Mucosa of gallbladder (tissue), 1 donor: ENCODE measurements at places on chromosomes 4 and X. TPM values are rescaled to one million over a fixed set of nuclear protein-coding genes. Genes with fewer than 3 reads are reported as not detected.

DNA sequence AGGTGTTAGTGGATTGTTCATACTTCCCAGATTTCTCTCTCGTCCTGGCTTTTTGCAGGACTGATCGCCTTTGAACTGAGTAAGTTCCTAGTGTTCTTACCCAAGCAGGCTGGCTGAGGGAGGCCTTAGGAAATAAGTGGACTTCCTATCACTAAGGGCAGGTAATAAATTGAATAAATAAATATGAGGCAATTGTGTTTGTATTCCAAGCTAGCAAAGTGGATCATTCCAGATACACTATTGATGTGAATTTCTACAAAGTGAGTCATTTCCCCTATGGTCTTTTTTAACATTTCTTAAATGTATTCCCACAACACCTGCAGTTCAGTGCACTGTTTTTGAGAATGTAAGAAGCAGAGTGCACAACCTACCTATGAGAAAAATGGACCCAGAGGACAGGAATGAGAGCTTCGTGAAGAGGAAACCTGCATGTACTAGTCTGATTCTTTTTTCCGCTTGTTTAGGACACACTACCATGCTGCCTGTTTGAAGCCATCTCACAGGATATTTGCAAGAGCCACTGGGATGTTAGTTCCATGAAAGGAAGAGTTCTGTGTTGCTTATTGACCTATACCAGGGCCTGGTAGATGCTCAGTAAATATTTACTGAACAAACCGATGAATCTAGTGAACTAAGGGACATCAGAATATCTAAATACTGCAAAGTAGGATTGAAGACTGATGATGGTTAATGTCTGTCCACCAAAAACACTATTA lies 29.0 kb upstream of the SMAD1 start:
- DNase-seq = no peak

CT83 gene
- total RNA-seq = not detected

BEND4 gene
- 0.20 TPM for total RNA-seq

FAM53A gene
- 1.6 TPM for total RNA-seq

- no peak for DNase-seq
Measured at GRCh38 chr4:174314274-174314673, 30.6 kb downstream of the CEP44 start.

GAGE12H gene
- not detected for total RNA-seq

ARHGAP6 gene
- total RNA-seq = 12.0 TPM

DKK2 gene
- 1.2 TPM for total RNA-seq

DNA sequence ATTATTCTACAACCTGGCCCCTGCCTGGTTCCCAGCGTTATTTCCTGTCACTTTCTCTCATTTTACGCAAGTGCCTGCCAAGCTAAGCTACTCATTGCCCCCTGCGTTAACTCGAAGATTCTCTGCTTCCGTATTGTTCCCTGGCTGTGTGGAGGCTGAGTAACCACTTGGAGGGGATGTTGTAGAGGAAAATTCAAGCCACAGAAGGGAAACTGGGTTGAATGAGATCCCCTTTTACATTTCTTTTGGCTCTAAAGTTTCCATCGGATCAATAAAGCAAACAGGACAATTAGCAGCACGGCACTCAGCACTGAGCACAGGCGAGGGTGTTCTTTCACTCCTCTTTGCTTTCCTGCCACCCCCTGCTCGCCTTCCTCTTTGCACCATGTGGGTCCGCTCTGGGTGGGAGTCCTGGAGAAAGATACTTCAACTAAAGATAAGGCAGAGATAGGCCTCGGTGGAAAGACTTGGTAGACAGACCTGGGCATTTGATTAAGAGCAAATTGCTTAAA lies 4.2 kb upstream of the TMSB4X start:
- no peak for DNase-seq

DNA sequence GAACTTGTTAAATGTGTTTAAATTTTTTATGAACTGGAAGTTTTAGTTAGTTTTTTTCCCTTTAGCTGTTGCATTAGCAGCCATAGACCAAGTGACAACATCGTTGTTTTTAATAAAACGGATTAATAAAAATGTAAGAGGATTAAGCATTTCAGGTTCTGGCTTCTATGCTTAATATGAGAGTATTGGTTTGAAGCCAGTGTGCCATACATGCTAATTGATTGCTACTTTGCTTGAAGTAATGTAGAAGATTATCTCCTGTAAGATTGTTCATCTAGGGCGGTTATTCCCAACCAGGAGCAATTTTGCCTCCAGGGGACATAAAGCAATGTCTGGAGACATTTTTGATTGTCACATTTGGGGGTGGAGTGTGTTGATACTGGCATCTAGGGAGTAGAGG lies 54.3 kb downstream of the TLL1 start:
- no peak for DNase-seq

HNRNPH2 gene
- 62.1 TPM for total RNA-seq

DNA sequence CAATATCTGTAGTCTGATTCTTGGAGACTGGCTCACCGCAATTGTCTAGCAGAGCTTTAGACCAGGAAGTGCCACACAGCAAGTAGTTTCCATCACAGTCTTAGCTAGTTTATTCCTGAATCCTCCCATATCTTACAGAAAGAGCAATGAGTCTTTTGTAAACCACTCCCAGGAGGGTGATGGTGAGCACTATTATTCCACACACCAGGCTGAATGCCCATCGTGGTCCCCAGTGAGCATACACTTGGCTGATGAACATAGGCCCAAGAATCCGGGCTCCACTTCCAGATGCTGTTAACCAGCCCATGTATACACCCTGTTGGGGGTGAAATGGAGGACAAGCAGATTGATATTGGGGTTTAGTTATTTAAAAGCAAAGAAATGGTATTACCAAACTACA lies 39.8 kb downstream of the PLK4 start:
- DNase-seq = no peak

DNA sequence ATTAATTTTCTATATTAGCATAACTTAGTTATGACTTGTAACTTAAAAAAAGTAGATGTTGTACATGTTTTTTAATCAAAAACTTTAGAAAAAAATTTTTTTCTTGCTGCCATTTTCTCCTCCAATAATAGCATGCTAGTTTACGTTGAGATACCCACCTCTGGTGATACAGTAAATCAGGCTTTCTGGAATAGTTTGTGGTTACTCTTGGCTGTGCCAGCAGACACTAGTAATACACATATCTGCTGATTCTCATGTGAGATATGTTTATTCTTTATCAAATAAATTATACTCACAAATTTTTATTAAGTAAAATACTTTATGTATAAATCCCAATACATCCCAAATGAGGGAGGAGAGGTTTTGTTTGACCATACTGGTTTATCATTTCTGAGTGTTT lies 117.3 kb downstream of the KLHL8 start:
- no peak for DNase-seq

ADH7 gene
- not detected for total RNA-seq

GRCh38 chr4:19743115-19743638 lies 508.5 kb upstream of the SLIT2 start:
- no peak for DNase-seq

GRCh38 chr4:177304094-177304493 lies 5.6 kb upstream of the NEIL3 start:
- DNase-seq = no peak

DNA sequence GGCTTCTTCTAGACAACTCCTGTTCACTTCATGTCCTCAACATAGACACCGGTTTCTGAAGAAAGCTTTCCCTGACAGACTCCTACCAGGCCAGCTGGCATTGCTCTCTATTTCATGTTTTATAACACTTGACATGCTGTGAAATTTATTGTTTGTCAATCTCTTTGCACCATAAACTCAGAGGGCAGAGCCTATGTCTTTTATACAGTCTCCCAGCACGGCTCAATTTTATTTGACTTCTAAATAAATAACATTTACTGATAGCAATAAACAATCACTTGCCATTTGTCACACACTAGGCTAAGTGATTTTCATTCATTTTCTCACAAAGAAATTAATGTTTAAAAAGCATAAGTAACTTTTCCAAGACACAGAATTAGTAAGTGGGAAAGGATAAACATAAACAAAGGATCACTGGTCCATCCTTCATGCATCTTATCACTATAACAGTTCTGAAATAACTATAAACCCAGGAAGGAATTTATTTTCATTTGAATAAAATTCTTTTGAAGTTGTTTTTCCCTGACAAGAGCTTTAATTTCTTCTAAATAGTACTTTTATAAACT lies 577.6 kb downstream of the TECRL start:
- DNase-seq = no peak

TRIM75 gene
- not detected for total RNA-seq

GRCh38 chr4:181661923-181662322 lies 581.3 kb upstream of the TENM3 start:
- DNase-seq = no peak

GRCh38 chr4:88382621-88383020 lies 4.0 kb downstream of the HERC6 start:
- no peak for DNase-seq

DNA sequence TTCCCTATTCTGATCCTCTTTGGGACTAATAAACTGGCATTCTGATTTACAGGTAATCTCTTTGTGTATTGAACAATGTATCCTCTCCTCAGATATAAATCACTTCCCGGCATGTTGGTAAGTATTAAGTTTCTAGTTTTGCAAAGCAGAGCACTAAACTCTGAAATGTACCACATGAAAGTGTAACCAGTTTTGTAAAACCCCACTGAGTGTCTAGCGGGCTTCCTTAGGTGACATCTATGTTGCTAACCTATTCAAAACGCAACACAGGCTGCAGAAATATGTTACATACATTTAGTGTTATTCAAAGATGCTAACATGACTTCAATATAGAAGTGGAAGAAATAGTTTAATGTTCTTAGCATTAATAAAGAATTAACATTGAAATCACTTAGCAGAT lies 25.2 kb downstream of the DNAJB14 start:
- DNase-seq = no peak

GRCh38 chr4:157270108-157270507 lies 49.6 kb downstream of the GRIA2 start:
- DNase-seq = no peak

RNF175 gene
- 0.17 TPM for total RNA-seq

- DNase-seq = no peak
Measured at GRCh38 chr4:3874525-3875110, 108.4 kb downstream of the ADRA2C start.

MAB21L2 gene
- 2.0 TPM for total RNA-seq

- DNase-seq = no peak
Measured at GRCh38 chr4:132281733-132282132, 867.4 kb upstream of the PCDH10 start.

CLNK gene
- total RNA-seq = 0.14 TPM

DNA sequence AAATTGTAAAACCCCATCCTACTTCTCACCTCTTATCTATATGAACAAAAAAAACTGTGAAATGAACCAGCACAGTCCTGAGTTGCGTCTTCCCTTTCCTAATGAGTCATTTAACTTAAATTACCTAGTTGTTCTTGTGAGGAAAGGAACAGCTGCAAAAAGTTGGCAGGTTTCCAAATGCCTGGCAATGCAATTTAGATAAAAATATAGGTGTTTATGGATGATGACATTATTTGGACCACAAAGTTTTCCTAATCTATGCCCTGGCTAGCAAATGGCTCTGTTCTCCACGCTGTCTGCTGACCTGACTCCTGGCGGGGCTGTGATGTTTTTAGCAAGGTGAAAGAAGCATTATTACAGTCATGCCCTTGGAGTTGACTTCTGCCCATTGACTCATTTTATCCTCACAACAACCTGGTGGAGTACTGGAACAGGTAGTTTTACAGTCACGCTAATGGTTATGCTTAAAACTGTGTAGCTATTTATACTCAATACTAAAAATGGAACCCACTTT lies 29.8 kb upstream of the RELL1 start:
- DNase-seq = no peak

GRCh38 chr4:76688619-76689144 lies 209.3 kb downstream of the SOWAHB start:
- no peak for DNase-seq

- DNase-seq = no peak
Measured at GRCh38 chr4:16411501-16412085, 185.3 kb upstream of the TAPT1 start.

DNA sequence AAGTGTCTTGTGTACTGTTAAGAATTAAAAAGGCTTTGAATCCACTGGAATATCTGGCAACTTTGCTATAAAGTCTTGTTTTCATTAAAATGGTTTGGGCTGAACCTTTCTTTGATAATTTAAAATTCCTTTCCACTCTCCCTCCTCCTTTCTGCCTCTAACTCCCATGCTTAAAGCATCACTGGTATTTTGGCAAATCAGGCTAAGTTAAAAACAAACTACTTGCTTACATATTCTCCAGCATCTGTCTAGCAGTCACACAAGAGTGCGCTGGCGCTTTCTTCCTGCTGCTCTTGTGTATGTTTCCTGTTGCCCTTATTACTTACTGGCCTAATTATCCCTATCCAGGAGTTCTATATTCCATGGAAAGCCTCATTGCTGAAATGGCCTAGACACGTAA lies 136.6 kb downstream of the VEGFC start:
- DNase-seq = no peak

DNA sequence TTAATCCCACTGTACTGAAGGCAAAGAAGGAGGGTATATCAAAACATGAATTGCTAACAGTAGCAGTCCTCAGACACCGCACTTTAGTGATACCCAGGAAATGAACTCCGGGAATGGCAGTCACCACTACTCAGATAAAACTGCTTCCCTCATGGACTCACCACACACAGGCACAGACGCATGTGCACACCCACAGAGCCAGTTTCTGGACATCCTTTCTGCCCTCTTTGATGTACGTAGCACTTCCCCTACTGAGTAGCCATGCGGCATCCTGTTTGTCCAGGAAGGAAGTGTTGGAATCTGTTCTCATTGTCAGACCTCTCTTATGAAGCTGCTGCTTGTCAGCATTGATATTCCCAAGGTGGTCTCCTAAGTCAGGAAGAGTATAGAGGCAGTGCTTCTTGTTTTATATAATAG lies 95.7 kb downstream of the DCLK2 start:
- no peak for DNase-seq

RTL5 gene
- 6.8 TPM for total RNA-seq

DNA sequence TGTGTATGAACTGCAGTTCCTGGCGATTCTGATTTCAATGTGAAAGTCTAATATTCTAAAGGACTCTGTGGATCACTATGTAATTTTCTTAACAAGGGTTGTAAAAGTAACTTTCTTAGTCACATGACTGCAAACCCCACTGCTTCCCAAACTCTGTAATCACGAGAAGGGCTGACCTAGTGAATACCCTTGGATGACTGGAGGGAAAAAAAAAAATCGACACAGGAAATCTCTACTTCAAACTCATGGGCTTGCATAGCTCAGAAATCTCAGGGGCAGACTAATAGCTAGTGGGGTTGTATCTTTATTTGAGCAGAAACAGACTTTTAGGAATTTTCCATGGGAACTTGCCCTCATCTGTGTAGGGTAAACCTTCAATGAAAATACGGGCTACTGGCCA lies 4.8 kb upstream of the MXRA5 start:
- DNase-seq = no peak

DNA sequence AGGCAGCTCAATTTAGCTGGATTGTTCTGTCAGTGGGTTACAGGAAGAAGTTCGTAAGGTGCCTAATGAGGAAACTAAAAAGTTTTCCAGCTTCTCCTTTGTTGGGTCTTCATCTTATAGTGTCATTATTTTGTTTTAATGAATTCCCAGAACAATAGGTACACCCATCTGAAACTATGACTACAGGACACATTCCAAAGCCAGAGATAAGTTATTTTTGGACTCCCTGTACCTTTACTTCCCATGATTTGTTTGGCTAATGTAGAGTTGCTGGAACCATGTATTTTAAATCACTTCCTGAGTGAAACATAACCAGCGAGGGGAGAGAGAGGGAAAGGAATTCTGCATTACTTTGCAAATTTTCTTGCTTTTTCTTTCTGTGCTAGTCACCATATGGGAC lies 114.0 kb downstream of the CLCN5 start:
- DNase-seq = no peak

GRCh38 chrX:107766470-107767150 lies 9.0 kb downstream of the TSC22D3 start:
- no peak for DNase-seq

SYP gene
- total RNA-seq = 1.9 TPM
